BE2C (cell line): ENCODE measurements at places on chromosomes 3 and 15.
A peak's percentile ranks its signal among the peaks of the same experiment; 100 is the strongest.

GRCh38 chr3:162292409-162292808, 795.8 kb downstream of the OTOL1 start:
- DNase-seq, result no peak

GRCh38 chr3:171192176-171192854, 165.8 kb upstream of the SLC2A2 start:
- DNase-seq, result peak; percentile 55

GRCh38 chr3:183185696-183186095, 23.2 kb upstream of the LAMP3 start:
- DNase-seq, result no peak

GRCh38 chr15:83695246-83695645, 41.3 kb downstream of the ADAMTSL3 start:
- no peak for DNase-seq

- DNase-seq, result peak; percentile 56
Measured at GRCh38 chr15:51341366-51342226, at the start of gene GLDN. TSS of gene GLDN (plus strand) at chr15:51341655. CDS start at chr15:51341685, 30 bp downstream.

DNA sequence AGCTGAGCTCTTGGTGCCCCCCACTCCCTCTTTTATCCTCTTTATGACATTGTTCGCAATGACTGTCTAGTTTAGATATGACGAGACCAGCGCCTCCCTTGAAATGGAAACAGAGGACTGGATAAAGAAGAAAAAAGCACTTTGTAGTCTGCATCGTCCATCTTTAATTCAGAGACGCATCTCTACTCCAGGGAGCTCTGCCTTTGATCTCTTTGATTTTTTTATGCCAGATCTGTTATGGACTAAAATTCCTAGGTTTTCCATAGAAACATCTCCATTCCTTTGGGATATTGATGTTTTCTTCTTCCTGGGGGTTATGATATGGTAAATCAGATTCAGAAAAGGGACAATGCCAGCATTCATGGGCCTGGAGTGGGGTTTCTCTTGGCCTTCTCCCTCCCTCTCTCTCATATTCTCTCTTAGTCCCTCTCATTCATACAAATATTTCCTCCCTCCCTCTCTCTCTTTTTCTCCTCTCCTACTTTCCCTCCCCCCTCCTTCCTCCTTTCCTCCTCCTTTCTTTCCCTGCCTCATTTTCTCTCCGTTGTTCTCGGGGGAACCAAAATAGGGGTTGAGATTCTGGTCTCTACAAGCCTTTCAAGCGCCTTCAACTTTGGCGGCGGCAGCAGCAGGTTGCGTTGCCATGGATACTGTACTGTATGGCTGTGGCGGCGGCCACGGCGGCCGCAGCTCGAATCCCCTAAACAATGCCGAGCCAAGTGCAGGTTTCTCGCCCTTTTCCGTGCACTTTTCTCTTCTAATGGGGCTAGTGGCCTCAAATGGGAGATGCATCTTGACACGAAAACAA, 45.5 kb downstream of the ZIC4 start:
- no peak for DNase-seq

- no peak for DNase-seq
Measured at GRCh38 chr15:25544076-25544475, 105.3 kb upstream of the UBE3A start.
